Pulmonary artery endothelial cell (primary cell): ENCODE measurements at places on chromosomes 16 and 17. TPM values are rescaled to one million over a fixed set of nuclear protein-coding genes. Genes with fewer than 3 reads are reported as not detected.

EFNB3 gene
- 0.07 and 0.40 TPM in 2 replicates for total RNA-seq

MYH8 gene
- not detected in 2 replicates for total RNA-seq

RCVRN gene
- not detected in 2 replicates for total RNA-seq

CACNA1H gene
- 0.07 TPM in 1 of 2 replicates, not detected in the other for total RNA-seq

RAC3 gene
- total RNA-seq = 16.9 and 45.4 TPM in 2 replicates

RGS9 gene
- total RNA-seq = 1.1 and 1.2 TPM in 2 replicates

DNA sequence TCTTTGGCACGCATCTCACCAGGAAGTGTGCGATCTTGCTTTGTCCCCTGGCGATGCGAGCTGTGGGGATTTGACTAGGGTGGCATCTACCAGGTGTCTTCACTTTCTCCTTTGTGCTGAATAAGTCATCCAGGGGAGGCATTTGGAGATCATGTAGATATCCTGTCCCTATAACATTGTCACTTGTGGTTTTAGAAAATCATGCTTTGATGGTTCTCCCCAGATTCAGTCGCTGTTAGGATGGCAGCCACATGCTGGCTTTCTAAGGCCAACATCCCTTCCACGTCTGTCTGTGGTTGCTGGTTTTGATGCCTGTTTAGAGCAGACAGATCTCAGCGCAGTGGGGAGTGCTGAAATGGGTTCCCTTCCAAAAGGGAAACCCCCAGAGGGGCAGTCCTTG is 2.5 kb downstream of the ADAD2 start:
- no peak for DNase-seq

- no peak for DNase-seq
These were observed 29.0 kb upstream of the HEATR6 start for GRCh38 chr17:60107526-60108257.

- no peak for DNase-seq
These were observed 12.4 kb upstream of the TEX19 start for GRCh38 chr17:82346342-82347300.

GRCh38 chr17:28136923-28137322 is 94.4 kb downstream of the NLK start:
- DNase-seq = no peak

DNA sequence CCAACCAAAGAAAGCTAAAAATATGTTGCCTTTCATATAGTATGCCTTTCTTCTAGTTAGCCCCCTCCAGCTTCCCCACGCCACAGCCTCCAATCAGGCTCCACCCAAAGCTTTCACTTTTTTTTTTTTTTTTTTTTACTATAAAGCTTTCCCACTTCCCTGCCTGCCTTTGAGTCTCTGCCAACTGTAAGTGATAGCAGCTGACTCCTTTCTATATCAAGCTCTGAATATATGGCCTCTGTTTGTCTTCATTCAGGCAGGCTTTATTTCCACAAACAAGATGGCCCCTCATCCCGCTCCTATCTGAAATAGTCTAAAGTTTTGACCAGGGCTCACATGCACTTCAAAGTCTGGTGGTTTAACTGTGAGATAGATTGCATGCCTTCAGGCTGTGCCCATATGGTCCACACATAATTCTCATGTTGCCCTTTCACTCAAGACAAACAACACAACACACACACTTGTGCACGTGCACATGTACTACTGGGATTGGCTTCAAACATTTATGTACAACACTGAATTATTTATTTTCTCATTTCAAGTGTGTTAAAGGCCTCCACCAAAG is 39.8 kb upstream of the DYNLRB2 start:
- no peak for DNase-seq

GRCh38 chr17:7237761-7238419 is 1.4 kb downstream of the PHF23 start:
- DNase-seq = no peak
